ENCODE measurements at places on chromosomes 3 and 15.
A peak's percentile ranks its signal among the peaks of the same experiment; 100 is the strongest.

DNA sequence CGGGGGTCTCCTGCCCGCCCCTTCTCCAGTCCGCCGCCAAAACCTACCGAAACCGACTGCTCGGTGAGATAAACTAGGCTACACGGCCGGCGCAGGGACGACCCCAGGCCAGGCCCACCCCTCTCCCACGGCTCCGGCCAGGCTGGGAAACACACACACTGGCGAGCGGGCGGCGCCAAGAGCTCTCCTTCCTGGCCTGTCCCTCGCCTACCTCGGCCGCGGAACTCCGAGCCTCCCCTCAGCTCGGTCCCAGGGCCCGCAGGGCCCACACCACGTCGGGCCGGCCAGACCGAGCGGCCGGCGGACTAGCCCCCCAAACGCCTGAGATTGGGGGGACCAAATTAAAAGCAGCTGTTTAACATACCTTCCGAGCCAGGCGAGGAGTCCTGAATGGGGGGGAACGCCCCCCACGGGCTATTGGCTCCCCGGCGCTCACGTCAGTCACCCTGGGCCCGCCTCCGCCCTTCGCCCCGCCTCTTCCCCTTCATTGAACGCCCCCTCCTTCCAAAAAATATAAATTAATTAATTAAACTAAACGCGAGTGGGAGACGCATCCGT, 4.0 kb upstream of the SIN3A start:
- peak; percentile 94 for DNase-seq

- no peak for DNase-seq
Observed at GRCh38 chr15:25801586-25802284, 61.4 kb downstream of the ATP10A start.

- DNase-seq = no peak
Observed at GRCh38 chr3:15309662-15310335, 22.6 kb downstream of the SH3BP5 start.

DNA sequence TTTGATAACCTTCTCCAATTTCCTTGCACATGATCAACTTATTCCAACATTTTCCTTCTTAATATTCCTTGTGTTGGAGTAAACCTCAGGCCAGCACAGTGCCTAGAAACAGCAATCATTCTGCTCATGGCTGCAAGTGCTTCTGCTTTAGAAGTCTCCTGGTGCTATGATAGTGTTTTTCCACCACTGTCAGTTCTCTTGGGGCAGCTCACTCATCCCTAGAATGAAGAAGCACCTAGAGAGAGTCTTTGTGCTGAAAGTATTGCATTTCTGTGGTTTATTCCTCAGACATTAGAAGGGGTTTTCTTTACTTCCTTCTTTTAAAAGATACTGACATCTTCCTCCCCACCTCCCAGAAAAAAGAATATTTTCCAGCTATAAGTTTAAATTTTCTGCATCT, 183.5 kb downstream of the RYR3 start:
- DNase-seq = no peak

DNA sequence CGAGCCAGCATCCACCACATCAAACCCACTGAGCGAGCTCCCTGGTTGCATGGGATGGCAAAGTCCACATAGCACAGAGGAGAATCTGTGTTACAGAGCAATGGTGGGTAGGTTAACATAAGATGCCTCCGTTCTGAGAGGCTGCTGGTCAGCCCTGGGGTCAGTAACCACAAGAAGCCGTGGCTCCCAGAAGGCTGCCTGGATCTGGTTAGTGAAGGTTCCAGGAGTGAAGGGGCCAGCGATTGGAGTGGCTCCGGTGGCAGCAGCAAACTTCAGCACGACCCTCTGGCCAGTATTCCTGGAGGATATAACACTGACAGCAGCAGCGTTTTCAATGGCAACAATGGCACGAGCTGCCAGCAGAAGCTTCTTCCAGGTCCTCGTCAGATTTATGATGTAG, 18.4 kb upstream of the PIGZ start:
- DNase-seq = no peak

DNA sequence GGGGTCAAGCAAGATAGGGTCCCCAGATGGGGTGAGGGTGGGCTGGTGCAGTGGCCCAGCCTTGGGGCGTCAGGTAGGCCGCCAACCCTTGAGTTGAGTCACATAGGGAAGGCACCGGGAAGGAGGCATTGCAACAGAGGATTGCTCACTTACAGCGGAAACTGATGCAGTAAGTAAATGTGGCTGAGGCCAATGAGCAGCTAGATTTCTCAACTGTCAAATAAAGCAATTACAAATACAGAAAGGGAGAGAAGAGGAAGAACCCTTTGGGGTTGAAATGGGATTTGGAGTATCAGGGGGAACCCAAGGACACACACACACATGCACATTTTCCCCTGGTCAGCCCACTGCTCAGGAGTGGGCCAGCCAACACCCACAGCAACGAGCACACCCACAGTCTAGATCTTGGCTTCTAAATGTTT, 44.0 kb downstream of the CHSY1 start:
- no peak for DNase-seq

DNA sequence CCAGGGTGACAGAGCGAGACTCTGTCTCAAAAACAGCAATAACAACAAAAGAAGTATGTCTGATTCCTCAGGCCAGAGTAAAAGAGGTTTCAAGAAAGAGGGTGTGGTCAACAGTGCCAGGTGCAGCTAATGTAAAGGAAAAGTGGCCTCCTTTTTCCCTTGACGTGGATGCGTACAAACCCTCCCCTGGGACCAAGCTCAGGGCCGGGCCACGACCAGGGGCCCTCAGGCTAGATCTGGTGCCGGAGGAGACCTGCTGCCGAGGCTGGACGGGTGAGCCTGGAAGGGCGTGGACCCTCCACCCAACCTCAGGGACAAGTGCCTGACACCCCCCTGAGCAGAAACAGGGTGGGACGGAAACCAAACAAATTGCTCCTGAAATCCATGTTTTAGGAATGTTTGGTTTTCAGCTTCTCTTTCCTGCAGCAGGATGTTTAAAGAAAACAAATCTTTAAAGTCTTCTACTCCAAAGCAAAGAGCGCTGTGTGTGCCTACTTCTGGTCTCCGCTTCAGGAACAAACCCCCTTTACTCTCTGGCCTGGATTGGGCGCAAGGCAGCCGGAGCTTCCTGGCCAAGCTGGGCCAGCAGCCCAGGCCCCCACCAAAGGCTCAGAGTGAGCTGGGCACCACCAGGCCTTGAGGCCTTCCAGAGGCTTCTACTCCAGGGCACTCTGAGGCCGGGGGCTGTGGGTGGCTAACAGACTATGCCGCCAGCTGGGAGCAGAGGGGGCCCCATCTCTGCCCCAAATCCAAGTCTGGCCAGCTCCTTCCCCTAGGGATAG, 21.4 kb downstream of the ZDHHC19 start:
- DNase-seq = no peak

- DNase-seq = no peak
Observed at GRCh38 chr3:63046580-63046979, 171.4 kb upstream of the CADPS start.

DNA sequence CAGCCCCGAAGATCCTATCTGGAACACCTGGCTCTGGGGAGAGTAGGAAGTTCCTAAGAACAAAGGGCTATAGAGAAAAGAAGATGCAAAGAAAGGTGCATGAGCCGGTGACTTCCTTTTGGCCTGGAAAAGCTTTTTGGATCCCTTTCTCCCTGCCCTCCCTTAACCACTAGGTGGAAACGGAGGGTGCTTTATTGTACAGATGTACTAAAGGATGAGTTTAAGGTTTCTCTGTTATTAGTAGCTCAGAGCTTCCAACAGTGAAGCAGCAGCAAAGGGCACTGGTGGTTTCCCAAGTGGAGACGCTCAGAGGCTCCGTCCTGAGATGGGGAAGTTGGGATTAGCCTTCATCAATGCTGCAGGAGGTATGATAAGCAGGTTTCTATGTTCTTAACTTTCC, 5.9 kb upstream of the ADGRG7 start:
- peak; percentile 65 for DNase-seq

DNA sequence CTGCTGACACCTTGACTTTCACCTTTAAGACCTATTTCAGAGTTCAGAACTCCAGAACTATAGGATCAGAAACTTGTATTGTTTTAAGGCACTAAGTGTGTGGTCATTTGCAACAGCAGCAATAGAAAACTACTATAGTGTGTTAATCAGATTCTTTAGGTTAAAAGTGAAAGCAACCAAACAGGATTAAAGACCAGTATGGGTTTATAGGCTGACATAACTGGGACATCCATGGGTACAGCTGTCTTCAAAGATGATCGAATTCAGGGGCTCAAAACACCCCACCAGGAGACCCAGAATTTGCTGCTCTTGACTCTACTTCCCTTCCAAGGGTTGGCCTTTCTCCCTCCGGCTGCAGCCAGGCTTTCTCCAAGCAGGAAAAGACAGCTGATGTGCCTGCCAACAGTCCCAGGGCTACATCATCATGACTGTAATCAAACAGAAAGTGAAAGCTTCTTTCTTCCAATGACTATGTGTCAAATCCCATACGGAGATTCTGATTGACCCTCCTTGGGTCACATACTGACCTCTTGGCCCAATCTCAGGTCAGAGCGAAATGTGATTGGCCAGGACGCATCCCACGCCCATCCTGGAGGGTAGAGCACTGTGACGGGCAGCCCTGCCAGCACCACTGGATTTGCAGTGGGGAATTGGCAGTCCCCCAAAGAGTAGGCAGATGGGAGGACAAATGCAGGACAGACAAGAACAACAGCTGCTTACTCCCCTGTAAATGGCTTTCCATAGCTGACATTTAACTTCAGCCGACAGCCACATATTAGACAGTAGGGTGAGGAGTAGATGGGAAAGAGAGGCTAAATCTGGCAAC, 51.4 kb upstream of the RNF7 start:
- DNase-seq = no peak

GRCh38 chr3:154795582-154795981, 284.5 kb upstream of the MME start:
- DNase-seq = no peak

DNA sequence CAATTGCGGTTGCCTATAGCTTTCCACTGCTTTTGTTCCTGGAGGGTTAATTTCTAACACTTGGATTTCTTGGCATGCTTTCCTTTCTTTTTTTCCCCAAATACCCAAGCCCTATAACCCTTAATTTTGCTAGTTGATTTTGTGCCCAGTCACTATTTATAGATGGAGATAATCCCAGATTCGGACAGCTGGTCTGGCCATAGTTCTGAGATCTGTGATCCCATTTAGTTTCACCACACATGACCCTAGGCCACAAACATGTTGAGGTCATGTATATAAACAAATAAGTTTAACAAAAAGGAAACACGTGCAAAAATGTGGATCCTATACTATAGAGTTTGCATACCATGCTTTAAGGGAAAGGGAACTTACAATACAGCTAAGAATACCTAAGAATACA, 111.4 kb downstream of the ZMAT3 start:
- no peak for DNase-seq

GRCh38 chr3:32285891-32286290, 47.4 kb downstream of the CMTM8 start:
- DNase-seq = no peak

- DNase-seq = no peak
Observed at GRCh38 chr3:28595372-28595771, 246.7 kb upstream of the AZI2 start.

DNA sequence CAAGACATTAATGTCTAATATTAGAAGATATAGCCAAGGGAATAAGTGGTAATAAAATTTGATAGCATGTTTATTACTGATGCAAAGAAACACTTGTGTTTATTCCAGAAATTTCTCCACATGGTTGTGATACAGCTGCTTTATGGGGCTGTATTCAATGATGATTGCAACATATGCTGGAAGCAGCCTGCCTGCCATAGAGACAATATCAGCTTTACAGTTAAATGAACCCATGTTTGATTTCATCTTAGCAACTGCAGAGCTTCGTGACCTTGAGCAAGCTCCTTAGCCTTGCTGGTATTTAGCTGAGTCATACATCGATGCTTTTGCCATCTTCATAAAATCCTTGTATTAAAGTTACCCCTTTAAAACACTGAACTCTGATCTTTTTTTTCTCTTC, 168.1 kb upstream of the STAC start:
- DNase-seq = no peak

DNA sequence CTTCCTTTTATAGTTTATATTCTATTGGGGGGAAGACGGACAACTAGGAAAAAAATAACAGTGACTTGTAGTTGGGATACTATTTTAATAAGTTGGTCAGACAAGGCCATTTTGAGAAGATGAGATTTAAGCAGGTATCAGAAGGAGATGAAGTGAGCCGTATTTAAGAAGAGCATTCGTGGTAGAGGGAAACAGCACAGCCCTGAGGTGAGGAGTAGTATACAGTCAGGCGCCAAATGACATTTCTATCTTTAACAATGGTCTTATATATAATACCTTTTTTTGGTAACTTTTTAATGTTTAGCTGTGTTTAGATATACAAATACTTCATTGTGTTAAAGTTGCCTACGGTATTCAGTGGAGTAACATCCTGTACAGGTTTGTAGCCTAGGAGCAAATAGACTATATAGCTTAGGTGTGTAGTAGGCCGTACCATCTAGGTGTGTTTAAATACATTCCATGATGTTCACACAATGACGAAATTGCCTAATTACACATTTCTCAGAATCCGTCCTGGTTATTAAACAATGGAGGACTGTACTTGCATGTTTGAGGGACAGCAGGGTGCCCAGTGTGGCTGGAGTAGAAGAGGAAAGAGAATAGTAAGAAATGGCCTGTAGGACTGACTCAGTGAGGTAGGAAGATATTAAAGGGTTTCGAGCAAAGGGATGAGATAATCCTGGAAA, 1.6 kb downstream of the NKTR start:
- DNase-seq = no peak

DNA sequence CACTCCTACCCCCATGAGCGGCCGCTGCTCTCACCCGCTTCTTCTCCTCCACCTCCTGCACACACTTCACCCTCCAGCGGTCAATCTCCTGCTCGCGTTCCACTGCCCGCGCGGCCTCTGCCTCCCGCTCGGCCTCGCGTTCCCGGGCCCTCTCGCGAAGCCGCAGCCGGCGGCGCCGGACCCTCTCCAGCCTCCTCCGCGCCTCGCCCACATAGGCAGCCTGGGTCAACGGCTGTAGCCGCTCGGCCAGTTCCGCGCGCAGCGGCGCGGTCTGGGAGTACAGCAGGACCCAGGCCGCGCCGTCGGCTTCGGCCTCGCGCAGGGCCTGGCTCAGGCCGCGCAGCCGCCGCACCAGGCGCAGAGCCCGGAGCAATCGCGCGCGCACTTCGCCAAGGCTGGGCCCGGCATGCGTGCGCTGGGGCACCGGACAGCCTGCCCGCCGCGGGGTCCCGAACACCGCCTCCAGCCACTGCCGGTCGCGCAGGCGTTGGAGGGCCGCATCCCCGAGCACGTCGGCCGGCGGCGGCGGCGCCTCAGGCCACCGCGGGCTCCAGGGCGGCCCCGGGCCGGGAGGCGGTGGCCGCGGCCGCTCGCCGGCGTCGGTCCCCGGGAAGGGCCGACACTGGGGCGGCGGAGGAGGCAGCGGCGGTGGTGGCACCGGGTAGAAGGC, 595 bp downstream of the PDCD7 start:
- DNase-seq = peak; percentile 81

Measured in endodermal cell (in vitro differentiated cells).